ENCODE measurements at places on chromosomes 12 and 14. TPM values are rescaled to one million over a fixed set of nuclear protein-coding genes. Genes with fewer than 3 reads are reported as not detected.
A peak's percentile ranks its signal among the peaks of the same experiment; 100 is the strongest.

- DNase-seq, result no peak
Observed at GRCh38 chr14:64605926-64606685, 56.3 kb downstream of the PPP1R36 start.

- DNase-seq, result no peak
Observed at GRCh38 chr12:6724409-6724797, 557 bp downstream of the COPS7A start.

DNA sequence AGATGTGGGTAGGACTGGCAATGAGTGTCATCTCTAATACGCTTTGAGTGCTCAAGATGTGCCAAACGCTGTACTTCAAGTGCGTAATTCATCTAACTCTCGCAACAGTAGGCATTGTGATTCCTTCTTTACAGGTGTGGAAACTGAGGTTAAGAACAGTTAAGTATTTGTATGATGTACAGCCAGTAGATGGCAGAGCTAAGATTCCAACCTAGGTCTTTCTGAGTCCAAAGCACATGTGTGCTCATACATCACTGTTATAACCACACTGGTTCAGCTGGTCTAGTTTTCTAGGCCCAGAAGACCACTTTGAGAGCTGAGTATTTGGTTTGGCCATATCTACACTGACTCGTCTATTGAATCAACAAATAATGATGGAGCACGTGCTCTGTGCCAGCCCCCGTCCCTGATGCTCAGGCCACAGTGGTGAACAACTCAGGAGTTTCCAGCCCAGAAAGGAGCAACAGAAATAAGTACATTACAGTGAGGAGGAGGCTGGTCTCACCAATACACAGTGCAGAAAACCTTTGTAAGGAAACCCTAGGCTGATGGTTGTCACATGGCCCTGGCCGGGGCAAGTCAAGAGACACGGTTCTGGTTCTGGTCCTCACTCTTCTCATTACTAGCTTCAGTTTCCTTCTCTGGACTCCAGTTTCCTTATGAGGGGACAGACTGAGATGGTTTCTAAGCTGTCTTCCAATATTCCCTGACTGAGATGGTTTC lies 69.3 kb upstream of the SCN8A start:
- no peak for DNase-seq

DNA sequence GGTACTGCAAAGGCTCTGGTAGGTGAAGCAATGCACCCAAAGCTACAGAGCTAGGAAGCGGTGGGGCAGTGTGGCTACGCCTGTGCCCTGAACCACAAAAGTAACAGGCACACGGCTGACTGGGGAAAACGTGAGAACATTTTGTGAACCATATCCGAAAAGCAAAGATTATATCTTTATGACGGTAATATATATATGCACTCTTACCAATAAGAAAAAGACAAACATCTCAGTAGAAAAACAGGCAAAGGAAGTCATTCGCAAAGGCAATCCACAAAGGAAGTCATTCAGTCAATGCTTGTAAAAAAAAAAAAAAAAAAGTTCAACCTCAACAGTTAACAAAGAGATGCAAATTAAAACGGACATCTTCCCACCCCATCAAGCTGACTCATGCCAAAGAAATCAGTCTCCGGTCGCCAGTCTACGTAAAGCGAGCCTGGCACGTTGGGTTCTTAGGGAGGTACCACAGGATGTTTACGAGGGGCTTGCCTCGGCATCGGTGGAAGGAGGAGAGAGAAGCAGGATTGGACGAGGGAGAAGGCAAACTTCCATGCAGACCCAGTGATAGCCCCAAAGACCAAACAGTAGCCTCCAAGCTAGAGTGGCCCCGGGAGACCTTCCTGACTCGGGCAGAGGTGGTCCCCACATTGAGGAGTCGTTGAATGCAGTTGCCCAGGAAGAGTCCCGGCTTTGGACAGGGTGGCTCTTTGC lies 39.4 kb upstream of the PPP2R5C start:
- no peak for DNase-seq

DNA sequence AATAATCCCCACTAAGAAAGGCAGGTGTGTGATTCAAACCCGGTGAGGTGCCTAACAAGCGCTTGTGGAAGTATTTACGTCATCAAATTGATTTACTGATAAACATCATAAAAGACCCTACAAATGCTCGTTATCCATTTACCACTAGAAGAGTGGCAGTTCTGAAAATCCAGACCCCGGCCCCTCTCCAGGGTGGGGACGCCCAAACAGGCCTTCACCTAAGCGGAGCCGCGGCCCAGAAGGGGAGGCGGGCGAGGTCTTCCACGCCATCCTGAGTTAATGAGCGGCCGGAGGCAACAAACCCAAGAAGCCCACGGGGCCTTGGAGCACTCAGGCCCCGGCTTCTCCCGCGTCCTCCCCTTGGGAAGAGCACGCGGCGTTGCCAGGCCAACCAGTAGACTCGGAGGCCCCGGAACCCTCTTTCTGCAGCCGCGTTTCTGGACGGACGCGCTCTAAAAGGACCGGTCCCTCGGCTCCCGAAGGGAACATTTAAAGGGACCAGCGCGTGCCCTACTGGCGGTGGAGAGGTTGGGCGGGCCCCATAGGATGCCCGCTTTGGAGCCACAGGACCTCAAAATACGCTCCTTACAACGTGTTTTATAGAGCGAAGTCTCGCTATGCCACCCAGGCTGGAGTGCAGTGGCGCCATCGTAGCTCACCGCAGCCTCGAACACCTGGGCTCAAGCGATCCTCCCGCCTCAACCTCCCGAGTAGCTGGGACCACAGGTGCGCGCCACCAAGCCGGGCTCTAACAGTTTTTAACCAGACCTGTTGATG lies 3.5 kb downstream of the PTPN21 start:
- peak; percentile 88 for DNase-seq

- DNase-seq, result no peak
Observed at GRCh38 chr12:56872366-56872765, 61.8 kb downstream of the SDR9C7 start.

DNA sequence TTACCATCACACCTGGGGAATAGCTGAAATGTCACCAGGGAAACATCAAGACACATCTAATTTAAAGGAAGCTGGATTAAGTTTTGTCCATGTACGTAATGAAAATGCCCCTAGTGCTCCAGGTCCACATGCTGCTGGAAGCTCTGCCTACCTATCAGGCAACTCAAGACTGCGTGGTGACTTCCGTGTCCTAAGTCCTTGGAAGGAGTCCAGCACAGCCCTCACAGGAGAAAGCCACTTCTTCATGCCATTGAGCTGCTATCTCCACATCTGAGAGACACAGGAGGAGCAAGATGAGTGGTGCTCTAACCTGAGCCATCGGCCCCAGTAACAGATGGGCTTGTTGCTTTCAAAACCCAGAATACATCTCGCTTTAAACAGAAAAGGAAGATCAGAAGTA lies 316.4 kb downstream of the DPF3 start:
- no peak for DNase-seq

DNA sequence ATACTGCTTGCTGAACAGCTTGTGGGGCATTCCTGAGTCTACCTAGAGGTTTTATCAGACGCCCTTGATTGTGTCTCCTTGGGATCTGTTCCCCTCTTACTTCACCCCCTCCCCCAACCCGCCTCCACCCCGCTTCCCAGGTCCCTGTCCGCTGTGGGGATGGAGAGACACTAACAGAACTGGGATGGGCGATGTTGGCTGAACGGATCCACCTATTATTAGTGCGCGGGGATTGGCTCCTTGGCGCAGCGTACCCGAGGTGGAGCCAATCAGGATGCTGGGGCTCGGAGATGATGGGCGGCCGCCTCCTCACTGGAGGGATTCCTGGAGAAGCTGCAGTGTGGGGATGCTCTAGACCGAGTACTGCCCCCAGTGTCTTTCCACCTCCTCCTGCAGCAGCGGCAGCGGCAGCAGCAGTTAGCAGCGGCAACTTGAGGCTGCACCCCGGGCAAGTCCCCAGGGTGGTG lies at the start of gene SYT1:
Gene SYT1 (plus strand): TSS at position 372 of the 467 bp plus-strand sequence.
- DNase-seq, result no peak

Gene PLCZ1
- total RNA-seq, result not detected

Gene RNF212B
- total RNA-seq, result not detected

Gene SERPINA3
- 112 TPM for total RNA-seq

Gene OLR1
- 0.24 TPM for total RNA-seq

Gene CCDC184
- total RNA-seq, result 1.0 TPM

Gene FAM186B
- 0.62 TPM for total RNA-seq

Gene SERPINA4
- not detected for total RNA-seq

Gene SALL2
- 4.9 TPM for total RNA-seq
